ENCODE measurements at places on chromosomes 2 and 18.

GRCh38 chr2:197307236-197307932 lies 3.2 kb downstream of the ANKRD44 start:
- no peak for DNase-seq

GRCh38 chr18:59142274-59142673 lies 2.6 kb downstream of the SEC11C start:
- no peak for DNase-seq

DNA sequence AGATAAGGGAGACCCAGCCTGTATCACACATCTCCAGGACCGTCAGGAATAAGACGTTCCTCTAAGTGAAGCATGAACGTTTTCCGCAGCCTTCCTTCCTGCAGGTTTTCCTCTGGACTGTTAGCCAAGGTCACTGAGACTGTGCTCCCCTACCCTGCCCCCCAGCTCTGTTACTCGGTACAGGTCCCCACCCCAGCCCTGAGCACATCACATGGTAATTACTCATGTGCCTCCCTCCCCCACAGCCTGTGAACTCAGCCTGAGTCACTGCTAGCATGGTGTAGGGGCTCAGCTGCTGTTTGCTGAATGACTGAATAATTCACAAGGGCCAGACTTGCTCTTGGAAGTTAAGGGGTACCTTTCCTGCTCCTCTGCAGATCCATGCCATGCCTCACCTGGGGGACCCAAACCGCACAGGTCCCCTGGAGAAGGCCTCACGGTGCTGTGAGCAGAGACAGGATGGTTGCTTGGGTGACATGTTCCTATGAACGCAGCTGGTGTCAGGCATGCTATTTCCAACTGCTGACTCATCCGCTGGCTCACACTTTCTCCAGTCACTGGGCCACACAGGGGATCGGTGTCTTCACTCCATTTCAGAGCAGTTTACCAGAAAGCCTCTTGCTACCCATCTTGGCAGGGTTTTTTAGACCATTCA lies 88.2 kb downstream of the PLB1 start:
- peak; percentile 34 for DNase-seq

- DNase-seq, result no peak
Measured at GRCh38 chr2:13433954-13434353, 717.2 kb downstream of the TRIB2 start.

- DNase-seq, result no peak
Measured at GRCh38 chr2:147177071-147177857, 667.6 kb upstream of the ACVR2A start.

DNA sequence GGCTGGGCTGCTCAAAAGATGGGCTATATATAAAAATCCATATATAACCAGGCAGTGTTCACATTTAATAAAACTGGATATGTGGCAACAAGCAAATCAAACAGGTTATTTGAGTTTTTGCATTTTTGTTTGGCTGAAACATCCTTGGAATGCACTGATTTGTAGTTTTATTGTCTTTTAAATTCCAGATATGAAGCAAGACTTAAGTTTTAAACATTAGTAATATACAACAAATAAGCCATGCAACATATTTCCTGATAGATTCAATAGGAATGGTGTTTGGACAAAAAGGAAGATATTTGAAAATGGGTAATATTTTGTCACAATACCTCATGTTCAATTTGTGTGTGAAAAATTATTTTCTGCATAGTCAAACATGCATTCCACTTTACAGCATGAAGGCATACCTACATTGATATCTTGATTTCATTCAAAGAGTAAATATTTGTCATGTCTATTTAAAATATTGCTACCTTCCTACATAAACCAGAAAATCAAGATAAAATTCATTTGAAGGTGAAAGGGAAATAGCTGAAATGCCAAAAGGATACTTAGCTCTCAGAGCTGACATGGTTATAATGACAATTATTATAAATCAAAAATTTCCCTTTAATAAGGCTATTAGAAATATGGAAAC lies 132.3 kb upstream of the NETO1 start:
- no peak for DNase-seq

DNA sequence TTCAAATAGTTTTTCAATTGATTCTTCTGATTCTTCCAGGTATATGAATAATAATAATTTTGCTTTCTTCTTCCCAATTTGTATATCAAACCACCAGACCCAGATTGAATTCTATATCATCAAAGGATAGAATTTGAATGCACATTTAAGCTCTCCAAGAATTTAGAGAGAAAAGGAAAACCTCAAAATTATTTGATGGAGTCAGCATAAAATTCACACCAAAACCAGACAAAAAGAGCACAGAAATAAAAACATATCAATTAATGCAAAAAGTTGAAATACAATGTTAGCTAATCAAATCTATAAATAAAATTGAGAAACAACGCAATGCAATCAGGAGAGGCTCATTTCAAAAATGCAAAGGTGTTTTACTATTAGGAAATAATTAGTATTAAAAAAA lies 248.0 kb upstream of the HS6ST1 start:
- no peak for DNase-seq

GRCh38 chr2:205593891-205594290 lies 88.4 kb upstream of the NRP2 start:
- no peak for DNase-seq

- DNase-seq, result no peak
Measured at GRCh38 chr2:69947325-69947931, 14.0 kb downstream of the ASPRV1 start.

GRCh38 chr2:122100756-122101155 lies 345.3 kb downstream of the TSN start:
- no peak for DNase-seq

DNA sequence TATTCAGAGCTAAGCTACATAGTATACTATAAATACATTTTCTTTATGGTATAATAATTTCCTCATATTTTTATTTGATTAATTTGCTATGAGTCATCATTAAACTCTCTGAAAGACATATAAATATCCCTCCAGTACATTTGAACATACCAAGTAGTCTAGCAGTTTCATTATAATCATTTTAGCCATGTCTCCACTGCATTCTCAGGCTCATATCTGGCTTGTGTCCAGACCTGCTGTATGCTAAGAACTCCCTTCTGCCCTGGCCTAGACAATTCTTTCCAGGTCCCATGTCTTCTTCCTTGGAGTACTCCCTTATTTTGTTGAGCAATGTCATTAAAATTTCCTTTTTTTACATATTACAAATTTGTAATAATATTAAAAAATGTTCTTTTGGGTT lies 16.6 kb upstream of the DYNC1I2 start:
- no peak for DNase-seq

GRCh38 chr18:13136056-13136903 lies 82.3 kb upstream of the LDLRAD4 start:
- peak; percentile 62 for DNase-seq

DNA sequence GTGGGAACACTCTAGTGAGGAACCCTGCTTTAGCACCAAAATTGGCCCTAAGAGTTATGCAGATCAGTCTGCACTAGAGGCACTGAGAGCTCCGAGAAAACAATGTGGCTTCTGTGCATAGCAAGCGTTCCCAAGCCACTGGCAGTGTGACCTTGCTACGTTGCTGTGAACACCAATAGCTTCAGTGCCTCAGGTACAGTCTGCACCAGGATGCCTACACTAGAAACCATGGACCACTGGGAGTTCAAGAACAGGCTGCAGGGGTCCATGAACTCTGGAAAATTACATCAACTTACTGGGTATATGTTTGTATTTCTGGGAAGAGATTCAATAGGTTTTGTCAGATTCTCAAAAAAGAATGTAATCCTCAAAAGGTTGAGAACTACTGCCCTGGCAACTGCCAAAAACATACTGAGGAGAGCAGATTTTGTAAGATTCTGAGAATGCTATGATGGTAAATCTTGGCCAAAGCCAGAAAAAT lies 18.3 kb upstream of the SP3 start:
- no peak for DNase-seq

- DNase-seq, result no peak
Measured at GRCh38 chr18:77165503-77166188, 33.1 kb upstream of the MBP start.

DNA sequence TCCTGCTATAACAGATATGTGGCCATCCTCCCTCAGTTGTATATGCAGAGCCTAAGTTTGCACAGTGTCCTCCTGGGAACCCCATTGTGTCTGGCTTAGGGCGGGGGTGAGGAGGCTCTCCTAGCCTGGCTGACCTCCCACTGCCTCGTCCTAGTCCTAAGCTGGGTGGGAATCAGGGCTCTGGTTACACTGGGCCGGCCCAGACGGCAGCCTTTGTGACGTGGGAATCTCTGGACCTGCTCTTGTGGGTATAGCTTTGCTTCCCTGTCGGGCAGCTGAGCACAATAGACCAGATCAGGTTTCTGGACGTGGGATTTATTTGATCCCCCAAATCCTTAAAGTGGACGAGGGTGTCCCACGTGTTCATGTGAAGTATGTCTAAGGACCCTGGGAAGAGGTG lies 2.9 kb downstream of the ACKR3 start:
- no peak for DNase-seq

DNA sequence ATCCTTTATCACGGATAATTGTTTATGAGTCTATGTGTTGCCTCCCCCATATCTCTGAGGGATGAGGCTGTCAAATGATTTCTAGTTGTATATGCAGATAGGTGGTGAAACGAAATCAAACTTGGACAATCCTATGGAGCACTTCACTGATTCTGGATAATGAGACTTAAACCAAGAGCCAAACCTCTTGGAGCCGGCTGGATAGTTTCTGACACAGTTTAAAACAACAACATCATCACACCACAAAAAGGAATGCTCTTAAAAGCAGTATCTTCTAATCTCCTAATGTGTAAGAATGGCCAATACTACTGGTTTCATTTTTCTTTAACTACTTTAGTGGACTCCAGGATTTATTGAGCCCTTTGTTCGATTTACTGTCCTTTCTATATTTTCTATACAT lies 36.5 kb downstream of the SPHKAP start:
- no peak for DNase-seq

GRCh38 chr2:74425523-74425922 lies 4.0 kb downstream of the WDR54 start:
- no peak for DNase-seq

- DNase-seq, result no peak
Measured at GRCh38 chr2:2840681-2841300, 509.7 kb upstream of the MYT1L start.

DNA sequence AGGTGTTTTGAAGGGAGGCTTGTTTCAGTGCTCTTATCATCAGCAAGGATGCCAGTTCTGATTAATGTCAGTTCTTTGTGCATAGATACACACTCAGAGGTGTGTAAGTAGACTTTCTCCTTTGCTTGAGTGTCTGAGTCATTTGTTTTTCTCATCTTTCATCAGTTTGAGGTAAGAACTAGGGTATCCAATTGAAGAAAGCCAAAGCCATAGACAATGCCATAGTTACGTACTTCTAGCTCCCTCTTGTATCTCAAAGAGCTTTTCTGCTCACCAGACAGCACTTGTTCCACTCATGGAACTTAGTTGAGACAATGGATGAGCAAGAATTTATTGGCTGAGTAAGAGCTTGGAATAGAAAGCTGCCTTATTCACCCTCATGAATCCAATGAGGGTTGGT lies 520.1 kb downstream of the PIK3C3 start:
- DNase-seq, result no peak

DNA sequence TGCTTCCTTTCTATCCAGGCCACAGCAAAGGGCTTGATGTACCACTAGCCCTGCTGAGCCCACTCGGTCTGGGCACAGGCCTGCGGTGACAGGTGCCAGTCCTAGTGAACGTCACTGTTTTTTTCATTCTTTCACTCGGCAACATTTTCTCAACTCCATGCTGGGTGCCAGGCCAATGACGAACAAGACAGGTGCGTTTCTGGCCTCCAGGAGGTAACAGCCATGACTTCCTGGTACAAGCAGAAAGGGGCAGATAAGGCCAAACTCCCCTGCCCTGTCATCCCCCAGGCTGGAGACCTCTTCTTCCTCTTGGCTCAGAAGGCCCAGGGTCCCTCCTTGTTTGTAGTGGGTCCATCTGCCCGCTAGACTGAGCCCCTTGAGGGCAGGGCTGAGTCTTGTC lies 55.7 kb upstream of the OTOF start:
- no peak for DNase-seq

DNA sequence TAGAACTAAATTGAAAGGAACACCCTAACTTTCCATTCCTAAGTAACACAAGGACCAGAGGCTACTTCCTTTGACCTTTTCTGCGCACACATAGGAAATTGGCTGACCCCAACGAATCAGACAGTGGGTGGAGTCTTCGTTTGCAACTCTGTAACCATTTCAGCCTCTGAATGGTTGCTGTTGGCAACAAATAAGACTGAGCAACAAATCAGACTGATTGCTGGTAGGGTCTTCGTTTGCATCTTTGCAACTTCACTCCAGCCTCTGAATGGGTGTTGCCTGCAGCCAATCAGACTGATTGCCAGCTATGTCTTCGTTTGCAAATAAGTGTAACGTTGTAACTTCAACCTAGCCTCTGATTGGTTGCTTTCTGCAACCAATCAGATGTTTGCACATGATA lies 34.6 kb downstream of the USP40 start:
- no peak for DNase-seq

DNA sequence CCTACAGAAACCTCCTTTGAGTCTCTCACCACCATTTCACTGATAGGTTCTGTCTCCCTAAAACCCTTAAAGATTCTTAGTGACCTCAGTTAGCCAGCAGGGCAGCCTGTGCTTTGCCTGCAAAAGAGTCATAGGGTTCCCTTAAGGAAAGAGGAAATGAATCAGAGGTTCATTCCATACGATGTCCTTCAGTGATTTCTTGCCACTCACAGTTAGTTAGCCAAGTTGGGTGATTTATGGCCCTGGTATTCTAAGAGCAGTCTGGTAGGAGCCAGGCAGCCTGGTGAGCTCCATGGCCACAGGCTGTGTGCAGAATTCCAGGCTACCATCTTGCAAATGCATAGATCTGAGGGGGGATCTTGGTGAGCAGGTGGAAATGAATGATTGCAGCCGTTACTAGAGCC lies 18.7 kb upstream of the CCBE1 start:
- DNase-seq, result no peak

DNA sequence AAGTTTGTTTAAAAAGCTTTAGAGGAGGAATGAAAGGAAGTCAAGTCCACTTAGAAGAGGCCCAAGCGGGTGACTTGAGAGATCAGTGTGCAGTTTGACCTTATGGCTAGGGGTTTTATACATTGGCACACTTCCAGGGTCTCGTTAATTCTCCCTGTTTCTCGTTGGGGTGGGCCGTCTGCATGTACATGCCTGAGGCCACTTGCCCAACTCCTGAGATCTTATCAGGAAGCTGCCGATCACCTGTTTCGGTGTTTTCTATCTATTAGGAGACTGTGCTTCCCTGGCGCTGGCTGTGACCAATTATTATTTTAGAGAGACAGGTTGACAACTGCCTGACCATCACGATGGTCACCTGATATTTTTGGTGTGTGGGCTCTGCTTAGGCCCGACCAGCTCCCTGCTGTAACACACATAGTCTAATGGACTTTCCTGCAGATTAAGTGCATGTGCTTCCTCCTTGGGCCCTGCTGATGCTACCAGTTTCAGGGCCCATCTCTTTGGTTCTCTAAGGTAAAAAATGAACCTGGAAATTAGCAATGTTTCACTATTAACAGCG lies 31.0 kb upstream of the MSH6 start:
- DNase-seq, result no peak

GRCh38 chr2:83002706-83003105 lies 1456.4 kb downstream of the SUCLG1 start:
- DNase-seq, result no peak

DNA sequence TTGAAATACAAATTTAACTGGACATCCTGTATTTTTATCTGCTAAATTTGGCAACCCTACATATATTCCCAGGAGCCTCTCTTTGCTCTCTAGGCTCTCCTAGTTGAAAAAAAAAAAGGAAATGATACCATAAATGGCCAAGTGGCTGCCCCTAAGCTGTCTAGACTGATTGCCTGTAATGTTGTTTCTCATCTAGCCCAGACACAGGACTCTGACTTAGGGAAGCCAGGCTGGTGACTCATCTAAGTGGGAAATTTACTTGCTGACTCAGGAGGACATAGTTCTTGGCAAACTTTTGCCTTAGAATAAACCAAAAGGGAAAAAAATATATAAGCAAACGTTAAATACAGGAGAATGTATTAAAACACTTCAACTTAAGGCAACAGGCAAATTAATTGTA lies 14.6 kb upstream of the ITGAV start:
- no peak for DNase-seq

Data from mucosa of descending colon (tissue), 3 donors.